ENCODE measurements at places on chromosomes 7 and 10.

- peaks cover 6% of the 10 kb centered on the region for H3K27me3 ChIP-seq
- no peak overlapping the region for H3K4me3 ChIP-seq
- H3K27ac ChIP-seq: no peak overlapping the region
- DNase-seq: no peak
- H3K36me3 ChIP-seq: no peaks in the 10 kb centered on the region
Measured at GRCh38 chr10:77016855-77017254, 620.8 kb downstream of the KCNMA1 start.

GRCh38 chr7:73645643-73646174, 21.4 kb upstream of the MLXIPL start:
- peak overlapping the region; percentile 36 for H3K4me3 ChIP-seq
- no peak overlapping the region for H3K27ac ChIP-seq
- peaks cover 60% of the 10 kb centered on the region for H3K27me3 ChIP-seq

DNA sequence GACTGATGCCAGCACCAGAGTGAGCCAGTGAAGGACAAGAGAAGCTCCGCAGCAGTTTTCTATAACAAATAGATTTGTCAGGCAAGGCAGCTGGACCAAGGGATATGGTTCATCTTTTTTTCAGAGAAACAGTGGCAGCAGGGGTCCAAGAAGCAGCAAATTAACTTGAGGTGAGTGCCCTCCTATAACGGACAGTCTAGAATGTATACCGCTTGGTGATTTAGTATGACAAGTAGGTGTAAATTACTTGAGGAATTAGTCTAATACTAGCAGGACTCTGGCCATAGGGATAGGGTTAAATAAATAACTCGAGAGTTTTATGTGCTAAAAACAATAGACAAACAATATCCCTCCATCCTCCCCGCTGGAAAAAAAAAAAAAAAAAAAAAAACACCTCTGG, 153.0 kb upstream of the WNT16 start:
- H3K4me1 ChIP-seq: peaks cover 7% of the 10 kb centered on the region
- DNase-seq: no peak
- no peak overlapping the region for H3K4me3 ChIP-seq
- H3K36me3 ChIP-seq: peaks cover 2% of the 10 kb centered on the region
- H3K27me3 ChIP-seq: peaks cover 24% of the 10 kb centered on the region

- H3K27me3 ChIP-seq: peaks cover 61% of the 10 kb centered on the region
- no peak overlapping the region for H3K4me3 ChIP-seq
- peaks cover 2% of the 10 kb centered on the region for H3K36me3 ChIP-seq
- DNase-seq: no peak
- peaks cover 14% of the 10 kb centered on the region for H3K4me1 ChIP-seq
Measured at GRCh38 chr7:116162992-116163391, 47.3 kb upstream of the TES start.

DNA sequence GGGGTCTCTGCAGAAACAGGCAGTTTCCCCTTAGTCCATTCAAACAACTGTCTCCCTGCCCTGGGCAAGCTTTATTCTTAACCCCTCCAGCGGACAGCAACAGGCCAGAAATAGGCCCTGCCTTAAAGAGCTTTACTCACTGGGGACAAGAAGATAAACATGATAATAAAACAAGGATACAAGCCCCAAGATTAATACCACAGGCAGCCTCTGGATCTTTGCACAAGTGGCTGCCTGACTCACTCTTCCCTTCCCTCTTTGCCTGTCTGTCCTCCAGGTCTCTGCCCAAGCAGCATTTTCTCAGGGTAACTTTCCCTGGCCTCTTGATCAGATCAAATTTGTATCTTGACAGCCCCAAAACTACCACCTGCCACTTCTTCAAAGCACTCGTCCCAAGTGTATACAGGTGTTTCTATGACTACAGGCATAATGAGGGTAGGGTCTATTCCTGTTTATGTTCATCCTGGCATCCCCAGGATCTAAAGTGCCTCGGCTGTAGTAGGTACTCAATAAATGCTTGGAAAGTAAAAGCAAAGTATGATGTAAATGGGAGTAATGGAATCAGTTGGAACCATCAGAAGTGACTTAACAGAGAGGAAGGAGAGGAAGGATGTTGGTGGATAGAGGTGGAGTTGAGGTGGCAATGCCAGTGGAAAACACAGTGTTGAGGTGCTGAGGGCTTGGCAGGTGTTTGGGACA, 7.0 kb upstream of the CAMK2G start:
- H3K4me1 ChIP-seq: peaks cover 33% of the 10 kb centered on the region

DNA sequence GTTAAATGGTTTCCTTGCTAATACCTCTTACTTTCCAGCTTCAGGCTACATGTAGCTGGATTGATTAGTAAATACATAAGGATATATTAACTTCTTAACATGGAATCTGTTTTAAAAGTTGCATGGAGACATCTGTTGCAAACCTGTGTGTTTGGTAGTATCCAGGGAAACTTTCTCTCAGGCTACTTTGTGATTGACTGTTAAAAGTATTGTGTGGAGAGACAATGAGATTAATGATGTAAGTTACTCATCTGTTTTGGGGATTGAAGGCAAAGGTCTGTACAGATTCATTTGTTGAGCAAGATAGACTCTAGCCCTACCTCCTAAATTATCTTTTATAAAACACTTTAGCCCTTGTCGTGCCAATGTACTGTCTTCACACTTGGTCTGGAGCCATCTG, 6.6 kb downstream of the CREB5 start:
- no peak overlapping the region for H3K4me3 ChIP-seq
- DNase-seq: no peak
- no peaks in the 10 kb centered on the region for H3K4me1 ChIP-seq
- no peaks in the 10 kb centered on the region for H3K36me3 ChIP-seq
- H3K27me3 ChIP-seq: peaks cover 28% of the 10 kb centered on the region

- H3K4me1 ChIP-seq: peaks cover 39% of the 10 kb centered on the region
- DNase-seq: peak; percentile 45
- H3K4me3 ChIP-seq: peak within 1 kb of the TSS; percentile 99
- H3K27me3 ChIP-seq: no peaks in the 10 kb centered on the region
- peaks cover 2% of the 10 kb centered on the region for H3K36me3 ChIP-seq
Measured at GRCh38 chr10:102644066-102644645, at the start of gene TRIM8. TRIM8 (plus strand) TSS chr10:102644479; CDS start chr10:102644618, 139 bp downstream.

GRCh38 chr10:61973906-61974305, 72.4 kb downstream of the ARID5B start:
- H3K27ac ChIP-seq: no peak overlapping the region
- peaks cover 2% of the 10 kb centered on the region for H3K36me3 ChIP-seq
- H3K4me1 ChIP-seq: peaks cover 9% of the 10 kb centered on the region
- H3K27me3 ChIP-seq: no peaks in the 10 kb centered on the region

DNA sequence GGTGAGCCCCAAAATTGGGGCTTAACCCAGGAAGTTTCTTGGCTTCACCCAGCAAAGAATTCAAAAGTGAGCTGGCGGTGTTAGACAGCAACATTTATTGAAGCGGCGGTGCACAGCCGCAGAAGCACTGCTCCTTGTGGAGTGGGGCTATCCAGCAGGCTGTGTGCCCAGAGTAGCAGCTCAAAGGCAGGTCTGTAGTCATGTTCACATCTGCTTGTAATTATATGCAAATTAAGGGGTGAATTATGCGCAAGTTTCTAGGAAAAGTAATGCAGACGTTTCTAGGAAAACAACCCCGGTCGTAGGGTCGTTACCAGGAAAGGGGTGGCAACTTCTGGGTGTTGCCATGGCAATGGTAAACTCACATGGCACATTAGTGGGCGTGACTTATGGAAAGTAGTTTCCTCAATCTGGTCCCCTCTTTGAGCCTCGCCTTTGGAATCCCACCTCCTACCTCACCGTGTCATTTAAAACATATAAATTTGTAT, 13.7 kb upstream of the KBTBD2 start:
- peak overlapping the region; percentile 83 for H3K4me3 ChIP-seq
- peak overlapping the region; percentile 90 for H3K27ac ChIP-seq
- DNase-seq: peak; percentile 47
- no peaks in the 10 kb centered on the region for H3K27me3 ChIP-seq

DNA sequence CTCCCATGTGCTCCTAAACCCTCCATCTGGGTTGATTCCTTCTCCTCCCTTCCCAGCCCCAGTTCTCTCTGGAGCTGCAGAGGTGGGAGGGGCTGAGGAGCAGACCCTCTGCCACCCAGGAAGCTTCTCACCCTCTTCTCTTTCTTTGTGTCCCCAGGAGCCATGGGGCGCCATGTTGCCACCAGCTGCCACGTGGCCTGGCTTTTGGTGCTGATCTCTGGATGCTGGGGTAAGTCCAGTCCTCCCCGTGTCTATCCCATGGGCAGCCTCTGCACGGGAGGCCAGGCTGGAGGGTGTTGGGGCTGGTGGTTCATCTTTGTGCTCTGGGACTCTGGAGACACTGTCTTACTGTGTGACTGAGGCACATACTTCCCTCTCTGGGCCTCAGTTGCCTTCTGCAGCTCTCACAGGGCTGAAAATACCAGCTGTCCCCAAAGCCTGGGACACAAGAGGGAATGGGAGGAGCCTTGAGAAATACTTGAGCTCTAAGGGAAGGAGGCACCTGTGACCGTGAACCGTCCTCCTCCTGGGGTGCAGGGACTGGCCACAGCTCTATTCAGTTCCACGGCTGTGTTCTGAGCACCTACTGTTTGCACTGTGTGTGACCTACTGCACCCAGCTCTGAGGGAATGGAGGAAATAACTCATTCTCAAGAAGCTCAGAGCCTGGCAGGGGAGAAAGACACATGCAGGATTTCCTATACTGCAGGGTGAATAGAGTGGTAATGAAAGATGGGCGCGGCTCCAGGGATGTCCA, 43.1 kb downstream of the CDH23 start:
- H3K4me1 ChIP-seq: peaks cover 3% of the 10 kb centered on the region
- H3K4me3 ChIP-seq: no peak overlapping the region
- H3K27me3 ChIP-seq: peaks cover 21% of the 10 kb centered on the region
- H3K36me3 ChIP-seq: no peaks in the 10 kb centered on the region
- no peak overlapping the region for H3K27ac ChIP-seq
- DNase-seq: no peak

DNA sequence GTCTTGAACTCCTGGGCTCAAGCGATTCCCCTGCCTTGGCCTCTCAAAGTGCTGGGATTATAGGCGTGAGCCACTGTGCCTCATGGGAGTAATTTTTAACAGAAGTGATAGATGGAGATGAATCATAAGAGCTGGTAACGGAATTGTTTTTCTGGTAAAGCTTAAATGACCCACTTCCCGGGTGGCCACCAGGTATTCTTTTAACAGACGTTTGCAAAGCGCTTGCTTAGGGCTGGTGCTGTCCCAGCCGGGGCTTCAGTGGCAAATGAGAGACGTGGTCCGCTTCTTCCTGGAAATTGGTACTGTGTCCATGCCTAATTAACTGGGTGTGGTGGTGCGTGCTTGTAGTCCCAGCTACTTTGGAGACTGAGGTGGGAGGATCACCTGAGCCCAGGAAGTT, 23.5 kb downstream of the CAMK1D start:
- peaks cover 14% of the 10 kb centered on the region for H3K4me1 ChIP-seq
- H3K4me3 ChIP-seq: no peak overlapping the region
- DNase-seq: no peak
- no peak overlapping the region for H3K27ac ChIP-seq
- no peaks in the 10 kb centered on the region for H3K27me3 ChIP-seq
- no peaks in the 10 kb centered on the region for H3K36me3 ChIP-seq

- H3K27me3 ChIP-seq: peaks cover 15% of the 10 kb centered on the region
- H3K4me1 ChIP-seq: peaks cover 2% of the 10 kb centered on the region
- H3K36me3 ChIP-seq: peaks cover 2% of the 10 kb centered on the region
- H3K4me3 ChIP-seq: no peak overlapping the region
- H3K27ac ChIP-seq: no peak overlapping the region
Measured at GRCh38 chr10:114719311-114719710, 61.2 kb upstream of the ABLIM1 start.

DNA sequence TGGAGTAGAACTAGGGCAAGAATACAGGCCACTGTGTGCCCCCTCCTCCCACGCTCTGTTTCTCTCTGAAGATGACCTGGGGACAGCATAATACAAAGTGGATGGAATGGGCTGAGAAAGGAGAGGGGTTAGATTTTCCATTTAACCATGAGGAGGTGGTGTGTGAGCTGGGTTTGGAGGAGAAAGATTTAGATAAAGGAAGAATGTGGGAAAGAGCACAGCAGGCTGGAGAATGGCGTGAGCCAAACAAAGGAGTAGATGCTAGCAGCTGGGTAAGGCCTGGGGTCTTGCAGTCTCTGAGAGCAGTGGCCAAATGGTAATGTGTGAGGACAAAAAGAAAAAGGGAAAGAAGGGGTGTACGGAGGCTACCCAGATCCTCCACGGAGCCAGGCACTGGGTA, 8.6 kb downstream of the PNLIPRP2 start:
- DNase-seq: no peak
- H3K27me3 ChIP-seq: peaks cover 25% of the 10 kb centered on the region
- no peak overlapping the region for H3K27ac ChIP-seq
- no peak overlapping the region for H3K4me3 ChIP-seq
- no peaks in the 10 kb centered on the region for H3K36me3 ChIP-seq

DNA sequence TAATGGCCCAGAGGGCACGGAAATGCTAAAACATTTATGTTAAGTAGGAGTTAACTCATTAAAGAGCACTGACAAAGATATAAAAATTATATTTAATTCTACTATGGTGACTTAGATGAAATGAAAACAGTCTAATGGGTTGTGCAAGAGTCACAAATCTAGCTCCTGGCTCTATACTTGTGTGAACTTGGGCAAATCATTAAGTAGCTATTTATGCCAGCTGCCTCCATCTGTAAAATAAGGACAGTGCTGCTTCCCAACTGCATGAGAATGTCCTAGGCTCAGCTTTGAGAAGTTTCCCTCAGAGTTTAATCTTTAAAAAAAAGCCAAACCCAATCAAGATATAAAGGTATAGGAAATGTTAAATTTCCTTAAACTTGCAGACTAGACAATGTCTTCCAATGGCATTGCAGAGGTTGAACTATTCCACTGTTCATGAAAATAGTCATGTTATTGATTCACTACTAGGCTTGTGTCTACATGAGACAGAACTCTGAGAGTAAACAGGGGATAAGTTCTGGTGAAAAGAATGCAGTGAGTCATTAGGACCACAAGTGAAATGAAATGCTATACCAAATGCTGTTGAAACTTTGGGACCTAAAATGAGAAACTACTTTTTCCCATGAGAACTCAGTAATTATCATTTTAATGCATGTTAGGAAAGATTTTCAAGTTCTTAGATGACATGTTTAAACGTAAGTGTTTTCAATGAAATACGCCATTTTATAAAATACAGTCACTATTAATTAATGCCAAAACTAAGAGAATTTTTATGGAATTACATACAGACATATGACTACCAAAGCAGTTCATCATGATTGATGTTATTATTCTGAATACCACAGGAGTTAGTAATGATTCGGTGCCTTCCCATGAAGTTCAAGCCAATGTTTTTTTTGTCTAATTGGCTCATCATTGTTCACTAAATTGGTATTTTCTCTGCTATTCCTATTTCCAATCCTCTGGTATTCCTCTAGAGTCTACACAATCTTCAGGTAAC, 84.2 kb downstream of the CDK6 start:
- peaks cover 4% of the 10 kb centered on the region for H3K36me3 ChIP-seq
- H3K27ac ChIP-seq: no peak overlapping the region
- DNase-seq: no peak
- H3K27me3 ChIP-seq: no peaks in the 10 kb centered on the region
- H3K4me3 ChIP-seq: no peak overlapping the region
